ENCODE measurements at places on chromosomes 7 and 10. TPM values are rescaled to one million over a fixed set of nuclear protein-coding genes. Genes with fewer than 3 reads are reported as not detected.

- no peak for DNase-seq
Observed at GRCh38 chr10:77571490-77571889, 66.1 kb downstream of the KCNMA1 start.

- no peak for DNase-seq
Observed at GRCh38 chr7:119711104-119711503, 561.9 kb upstream of the KCND2 start.

DNA sequence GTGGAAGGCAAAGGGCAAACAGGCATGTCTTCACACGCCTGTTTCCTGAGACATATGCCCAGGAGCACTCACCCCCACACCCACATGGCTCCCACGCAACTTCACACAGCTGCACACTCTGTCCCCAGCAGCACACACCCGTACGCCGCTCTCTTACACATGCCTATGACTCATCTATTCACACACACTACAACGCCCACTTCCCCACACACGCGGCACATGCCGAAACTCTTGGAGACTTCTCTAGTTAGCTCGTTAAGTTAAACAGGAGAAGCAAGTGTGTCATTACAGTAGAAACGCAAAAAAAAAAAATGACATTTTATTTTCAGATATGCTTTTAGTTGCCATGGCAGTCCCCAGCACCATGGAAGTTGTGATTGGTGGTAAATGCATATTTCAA is 6.7 kb downstream of the CALN1 start:
- no peak for DNase-seq

DNA sequence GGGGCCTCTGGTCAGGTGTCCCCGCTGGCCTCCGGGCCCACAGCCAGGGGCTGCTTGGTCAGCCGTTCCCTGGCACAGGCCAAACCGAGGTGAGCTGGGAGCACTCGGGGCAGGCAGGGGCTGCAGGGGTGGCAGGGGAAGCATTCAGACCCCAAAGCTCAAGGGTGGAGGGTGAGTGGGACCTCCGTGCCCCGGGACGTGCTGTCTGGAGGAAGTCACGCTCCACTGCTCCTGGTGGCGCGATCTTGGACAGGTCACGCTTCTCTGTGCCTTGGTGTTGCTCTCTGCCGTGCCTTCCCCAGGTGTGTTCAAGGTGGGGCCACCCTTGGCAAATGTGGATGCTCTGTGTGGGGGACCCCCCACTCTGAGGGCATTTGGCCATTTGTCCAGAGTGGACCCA is 24.6 kb upstream of the ELFN1 start:
- no peak for DNase-seq

DNA sequence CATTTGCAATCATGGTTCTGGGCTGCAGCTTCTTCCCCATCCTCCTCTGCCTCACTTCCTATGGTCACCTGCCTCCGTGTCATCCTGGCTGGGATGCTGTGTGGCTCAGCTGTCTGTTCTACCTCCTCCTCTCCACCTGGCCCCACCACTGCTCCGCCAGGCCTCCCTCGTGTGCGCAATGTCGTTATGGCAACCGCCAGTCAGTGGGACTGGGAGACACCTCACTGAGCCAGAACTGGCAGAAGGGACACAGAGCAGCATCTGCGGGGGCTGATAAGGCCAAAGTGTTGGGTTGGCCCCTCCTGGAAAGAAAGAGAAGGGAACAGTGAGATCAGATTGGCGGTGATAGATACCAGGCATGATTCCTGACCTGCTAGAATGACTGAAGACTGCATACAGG is 527.5 kb downstream of the INHBA start:
- no peak for DNase-seq

The TRPV5 gene
- polyA plus RNA-seq: not detected

- DNase-seq: no peak
Observed at GRCh38 chr7:20083781-20084180, 133.4 kb downstream of the MACC1 start.

DNA sequence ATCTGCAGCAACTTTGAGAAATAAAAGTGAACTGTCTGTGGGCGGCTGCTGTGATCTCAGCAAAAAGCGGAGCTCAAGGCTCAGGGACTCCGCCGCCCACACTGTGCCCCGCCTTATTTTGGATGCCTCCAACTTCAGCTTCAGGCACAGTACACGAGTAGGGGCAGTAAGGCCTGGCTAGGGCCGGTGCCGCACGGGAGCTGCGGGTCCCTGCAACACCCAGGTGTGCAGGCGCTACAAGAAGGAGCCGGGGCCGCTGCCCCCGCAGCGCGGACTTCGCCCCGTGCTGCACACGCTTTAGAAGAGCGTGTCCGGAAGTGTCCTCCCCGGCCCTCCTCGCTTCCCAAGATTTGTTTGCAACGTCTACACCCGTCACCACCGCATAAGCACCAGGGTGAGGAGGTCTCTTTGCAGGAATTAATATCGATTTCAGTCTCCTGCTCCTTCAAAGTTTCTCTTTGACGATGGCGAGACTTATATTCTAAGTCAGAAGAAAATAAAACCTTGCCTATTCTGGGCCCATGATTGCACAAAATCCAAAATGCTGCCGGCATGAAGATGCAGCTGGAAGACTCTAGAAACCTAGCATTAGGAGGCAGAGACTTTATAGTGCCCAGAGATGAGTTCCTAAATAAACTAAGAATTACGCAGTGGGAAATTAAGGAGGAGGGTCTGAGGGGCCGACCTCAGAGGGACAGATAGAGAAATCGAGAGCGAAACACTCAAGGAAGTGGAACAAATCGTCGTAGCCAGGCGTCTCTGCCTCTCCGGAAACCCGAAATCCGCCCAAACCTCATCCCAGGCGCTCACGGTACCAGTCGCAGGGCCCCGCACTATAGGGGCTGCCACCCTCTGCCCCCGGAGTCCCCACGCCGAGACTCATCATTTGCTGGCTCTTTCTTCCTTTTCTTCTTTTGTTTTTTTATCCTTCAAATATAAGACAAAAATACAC is 6.4 kb downstream of the VAX1 start:
- DNase-seq: no peak

- no peak for DNase-seq
Observed at GRCh38 chr10:89867964-89868363, 166.6 kb downstream of the KIF20B start.

- no peak for DNase-seq
Observed at GRCh38 chr7:158582089-158582456, 5.5 kb downstream of the PTPRN2 start.

DNA sequence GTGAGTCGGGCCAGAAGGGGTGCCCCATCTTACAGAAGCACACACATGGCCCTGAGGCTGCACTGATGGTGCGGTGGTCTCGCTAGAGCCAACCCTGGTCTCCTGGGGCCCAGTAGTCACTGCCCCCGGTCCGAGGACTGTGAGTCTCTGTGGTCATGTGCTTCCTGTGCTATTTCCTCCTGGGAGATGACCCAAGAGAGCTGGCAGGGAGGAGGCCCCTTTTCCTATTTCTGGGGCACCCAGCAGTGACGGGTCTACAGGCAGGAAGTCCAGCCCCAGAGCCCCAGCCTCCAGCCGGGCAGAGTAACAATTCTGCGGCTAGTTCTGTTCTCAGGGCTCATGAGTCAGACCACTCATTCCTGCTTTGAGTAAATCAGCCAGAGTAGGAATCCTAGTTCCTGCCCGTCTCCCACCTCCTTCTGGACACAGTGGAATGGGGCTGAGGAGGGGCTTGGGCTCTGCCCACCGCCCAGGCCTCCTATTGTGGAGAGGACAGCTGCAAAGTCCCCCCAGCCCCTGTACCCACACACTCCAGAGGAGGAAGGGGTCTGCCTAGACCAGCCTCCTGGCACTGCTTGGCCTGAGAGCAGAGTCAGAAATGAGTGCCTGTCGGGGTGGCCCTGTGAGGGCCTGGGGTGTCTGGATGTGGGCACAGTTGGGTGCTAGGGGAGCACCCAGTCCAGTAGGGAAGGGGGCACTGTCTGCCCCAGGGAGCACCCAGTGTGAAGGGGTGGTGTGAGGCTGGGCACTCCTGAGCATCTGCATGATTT is 80.5 kb upstream of the PPIF start:
- no peak for DNase-seq

Measured in muscle of arm (tissue), 14 donors.